ENCODE measurements at places on chromosomes 2 and 18.

GRCh38 chr2:98280376-98281102 lies 65.7 kb upstream of the CNGA3 start:
- DNase-seq = no peak

DNA sequence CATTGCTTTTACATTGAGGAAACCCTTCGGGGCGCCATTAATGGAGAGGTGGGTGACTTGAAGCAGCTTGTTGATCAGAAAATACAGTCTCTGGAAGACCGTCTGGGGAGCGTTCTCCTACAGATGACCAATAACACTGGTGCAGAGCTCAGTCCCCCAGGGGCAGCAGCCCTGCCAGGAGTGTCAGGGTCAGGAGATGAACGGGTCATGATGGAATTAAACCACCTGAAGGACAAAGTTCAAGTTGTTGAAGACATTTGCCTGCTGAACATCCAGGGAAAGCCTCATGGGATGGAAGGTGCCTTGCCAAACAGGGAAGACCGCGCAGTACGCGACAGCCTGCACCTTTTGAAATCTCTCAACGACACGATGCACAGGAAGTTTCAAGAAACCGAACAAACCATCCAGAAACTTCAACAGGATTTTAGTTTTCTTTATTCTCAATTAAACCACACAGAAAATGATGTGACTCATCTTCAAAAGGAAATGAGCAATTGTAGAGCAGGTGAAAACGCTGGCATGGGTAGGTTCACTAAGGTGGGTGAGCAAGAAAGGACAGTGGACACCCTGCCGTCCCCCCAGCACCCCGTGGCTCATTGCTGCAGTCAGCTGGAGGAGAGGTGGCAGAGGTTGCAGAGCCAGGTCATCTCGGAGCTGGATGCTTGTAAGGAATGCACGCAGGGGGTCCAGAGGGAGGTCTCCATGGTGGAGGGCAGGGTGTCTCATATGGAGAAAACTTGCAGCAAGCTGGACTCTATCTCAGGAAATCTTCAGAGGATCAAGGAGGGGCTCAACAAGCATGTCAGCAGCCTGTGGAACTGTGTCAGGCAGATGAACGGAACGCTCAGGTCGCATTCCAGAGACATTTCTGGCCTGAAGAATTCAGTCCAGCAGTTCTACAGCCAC lies 45.0 kb downstream of the EMILIN2 start:
- no peak for DNase-seq

DNA sequence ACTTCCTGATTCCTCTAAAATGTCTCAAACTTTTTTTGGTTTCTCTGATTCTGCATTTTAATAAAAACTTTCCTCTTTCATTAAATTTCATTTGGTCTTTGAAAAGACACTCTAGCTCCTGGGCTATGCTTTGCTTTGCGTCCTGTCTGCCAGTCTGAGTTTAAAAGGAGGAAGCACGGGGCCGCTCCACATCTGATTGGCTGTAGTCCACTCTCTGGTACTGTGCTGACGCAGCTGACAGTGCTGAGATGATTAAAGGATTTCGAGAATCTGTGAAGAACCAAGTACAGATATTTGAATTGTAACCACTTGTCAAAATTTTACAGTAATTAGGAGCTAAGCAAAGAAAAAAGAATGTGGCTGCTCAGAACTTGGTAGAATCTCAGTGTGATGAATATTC lies 199.6 kb upstream of the HNMT start:
- DNase-seq = no peak

DNA sequence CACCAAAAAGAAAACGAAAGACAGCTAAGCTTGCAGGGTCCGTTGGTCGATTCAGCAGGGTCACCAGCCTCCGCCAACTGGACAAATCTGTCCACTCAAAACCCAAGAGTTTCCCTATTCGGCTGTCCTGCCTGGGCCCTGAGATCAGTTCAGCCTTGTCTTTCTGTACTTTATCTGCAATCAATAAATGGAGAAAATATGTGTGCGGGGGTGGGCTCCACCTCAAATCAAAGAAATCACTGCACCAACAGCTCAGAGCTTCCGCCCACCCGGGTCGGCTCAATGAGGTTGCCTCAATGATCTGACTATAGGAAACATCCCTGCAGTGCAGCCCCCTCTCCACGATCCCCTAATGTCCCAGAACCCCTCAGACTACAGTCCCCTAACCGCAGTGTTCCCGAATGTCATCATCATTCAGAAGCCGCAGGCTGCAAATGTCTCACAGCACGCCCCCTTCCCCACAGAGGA lies 447 bp downstream of the GGCX start:
- DNase-seq = no peak

GRCh38 chr2:139685090-139685983 lies 905.1 kb upstream of the NXPH2 start:
- no peak for DNase-seq

GRCh38 chr2:174121612-174122011 lies 126.7 kb downstream of the OLA1 start:
- no peak for DNase-seq

DNA sequence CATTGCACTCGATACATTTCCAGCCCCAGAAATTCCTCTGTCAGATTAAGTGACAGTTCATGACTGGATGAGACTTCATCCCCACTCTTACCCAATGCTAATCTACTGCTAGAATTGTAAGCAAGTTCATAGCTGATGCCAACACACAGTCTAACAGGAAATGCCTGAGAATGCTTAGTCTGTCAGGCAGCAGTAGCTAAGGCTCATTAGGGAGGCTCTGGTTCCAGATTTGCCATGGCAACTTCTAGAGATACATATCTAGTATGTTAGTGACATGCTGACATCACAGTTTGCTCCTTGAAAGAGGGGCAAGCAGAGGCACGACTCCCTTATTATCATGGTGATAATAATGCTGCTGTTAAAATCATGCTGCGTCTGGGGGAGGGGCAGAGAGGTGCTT lies 198.4 kb downstream of the RBM43 start:
- no peak for DNase-seq

- DNase-seq = no peak
These were observed 141.2 kb downstream of the PID1 start for GRCh38 chr2:229129738-229130371.

DNA sequence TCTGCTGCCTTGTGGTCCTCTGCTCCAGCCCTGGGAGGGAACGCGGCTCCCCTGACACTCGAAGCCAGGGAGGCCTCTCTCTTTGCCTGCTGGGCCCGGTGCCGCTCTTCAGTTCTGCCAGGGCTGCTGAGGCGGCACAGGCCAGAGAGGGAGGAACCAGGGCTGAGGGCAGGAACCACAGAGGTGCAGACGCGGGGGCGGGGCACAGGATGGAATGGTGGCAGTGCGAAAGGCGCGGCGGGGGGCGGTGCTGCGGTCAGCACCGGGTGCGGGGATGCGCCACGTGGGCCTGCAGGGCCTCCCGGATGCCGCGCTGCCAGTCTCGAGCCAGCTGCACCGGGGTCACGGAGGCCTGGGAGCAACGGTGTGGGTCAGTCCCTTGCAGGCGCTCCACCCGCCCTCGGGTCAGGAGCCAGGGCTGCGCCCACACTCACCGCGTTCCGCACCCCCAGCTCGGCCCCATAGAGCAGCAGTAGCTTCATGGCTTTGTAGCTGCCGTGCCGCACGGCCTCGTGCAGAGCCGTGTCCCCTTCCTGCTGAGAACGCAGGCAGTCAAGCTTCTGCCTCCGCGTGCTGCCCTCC lies 4.4 kb downstream of the ANKRD23 start:
- DNase-seq = peak; percentile 83

GRCh38 chr18:35343488-35343935 lies 708 bp downstream of the ZNF24 start:
- no peak for DNase-seq

DNA sequence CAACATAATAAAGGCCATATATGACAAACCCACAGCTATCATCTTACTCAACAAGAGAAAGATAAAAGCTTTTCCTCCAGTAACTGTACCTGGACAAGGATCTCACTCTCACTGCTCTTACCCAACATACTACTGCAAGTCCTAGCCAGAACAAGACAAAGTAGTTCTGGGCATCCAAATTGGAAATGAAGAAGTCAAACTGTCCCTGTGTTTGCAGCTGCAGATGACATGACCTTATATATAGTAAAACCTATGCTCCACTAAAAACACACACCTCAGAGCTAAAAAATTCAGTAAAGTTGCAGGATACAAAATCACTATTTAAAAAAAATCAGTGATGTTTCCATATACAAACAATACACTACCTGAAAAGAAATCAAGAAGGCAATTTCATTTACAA lies 32.2 kb downstream of the USP34 start:
- no peak for DNase-seq
